AML-193 (cell line): ENCODE measurements at places on chromosomes 3 and 15.

GRCh38 chr15:101669744-101670143 lies 17.6 kb upstream of the TM2D3 start:
- DNase-seq, result no peak

- no peak for DNase-seq
Observed at GRCh38 chr3:170802164-170803151, 67.5 kb downstream of the RPL22L1 start.

DNA sequence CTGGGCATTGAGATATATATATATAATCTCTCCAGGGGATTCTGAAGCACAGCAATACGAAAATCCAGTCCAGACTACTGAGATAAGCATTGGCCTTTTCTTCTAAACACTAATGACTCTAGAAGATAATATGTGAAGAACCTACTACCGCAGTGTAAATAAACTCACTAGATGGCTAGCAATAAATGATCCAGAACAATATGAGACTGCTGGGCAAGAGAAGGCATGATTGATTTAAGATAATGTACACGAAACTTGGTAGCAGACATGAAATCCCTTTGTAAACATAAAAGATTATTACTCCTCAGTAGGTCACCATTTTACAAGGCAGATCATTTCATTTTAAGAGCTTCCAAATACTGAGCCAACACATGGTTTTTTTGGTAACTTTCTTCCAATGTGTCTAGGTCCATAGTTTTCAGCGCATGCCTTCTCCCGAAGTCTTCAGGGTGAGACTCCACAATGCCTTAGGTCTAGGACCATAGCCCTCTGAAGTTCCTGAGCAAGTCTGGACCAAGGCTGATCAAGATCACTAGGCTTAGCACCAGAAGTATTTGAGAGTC lies 193.2 kb downstream of the LRRN1 start:
- DNase-seq, result no peak

- no peak for DNase-seq
Observed at GRCh38 chr15:47485419-47485818, 231.9 kb upstream of the SEMA6D start.

- DNase-seq, result no peak
Observed at GRCh38 chr15:101085311-101085700, 166.1 kb downstream of the LRRK1 start.

DNA sequence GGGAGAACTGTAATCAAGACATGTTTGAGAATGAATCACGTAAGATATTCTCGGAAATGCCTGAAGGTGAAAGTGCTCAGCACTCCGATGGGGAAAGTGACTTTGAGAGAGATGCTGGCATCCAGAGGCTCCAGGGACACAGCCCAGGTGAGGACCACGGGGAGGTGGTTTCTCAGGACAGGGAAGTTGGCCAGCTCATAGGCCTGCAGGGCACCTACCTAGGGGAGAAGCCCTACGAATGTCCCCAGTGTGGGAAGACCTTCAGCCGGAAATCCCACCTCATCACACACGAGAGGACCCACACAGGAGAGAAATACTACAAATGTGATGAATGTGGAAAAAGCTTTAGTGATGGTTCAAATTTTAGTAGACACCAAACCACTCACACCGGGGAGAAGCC lies 19.8 kb downstream of the ZSCAN2 start:
- no peak for DNase-seq

DNA sequence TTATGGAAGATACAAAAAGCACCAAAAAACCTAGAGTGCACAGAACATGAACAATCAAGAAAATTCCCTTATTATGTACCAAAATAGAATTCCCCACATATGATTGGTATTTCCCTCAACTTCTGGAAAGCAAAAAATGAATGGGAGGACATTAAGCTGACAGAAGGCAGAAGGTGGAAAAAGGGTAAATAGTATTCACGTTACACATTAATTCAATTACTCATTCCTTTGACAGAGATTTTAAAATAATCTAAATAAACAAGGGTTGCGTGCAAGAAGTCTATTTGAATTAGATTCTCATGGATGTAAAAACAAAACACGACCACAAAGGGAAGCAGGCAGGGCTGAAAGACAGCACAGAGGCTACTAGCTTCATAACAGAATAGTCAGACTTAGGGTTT lies 260.5 kb upstream of the ZPLD1 start:
- no peak for DNase-seq

- no peak for DNase-seq
Observed at GRCh38 chr3:30502742-30503073, 103.7 kb upstream of the TGFBR2 start.

- no peak for DNase-seq
Observed at GRCh38 chr3:66406163-66406562, 94.7 kb downstream of the LRIG1 start.

GRCh38 chr3:116872688-116873087 lies 163.1 kb downstream of the TUSC7 start:
- no peak for DNase-seq

GRCh38 chr3:24443476-24443875 lies 51.2 kb downstream of the THRB start:
- no peak for DNase-seq

DNA sequence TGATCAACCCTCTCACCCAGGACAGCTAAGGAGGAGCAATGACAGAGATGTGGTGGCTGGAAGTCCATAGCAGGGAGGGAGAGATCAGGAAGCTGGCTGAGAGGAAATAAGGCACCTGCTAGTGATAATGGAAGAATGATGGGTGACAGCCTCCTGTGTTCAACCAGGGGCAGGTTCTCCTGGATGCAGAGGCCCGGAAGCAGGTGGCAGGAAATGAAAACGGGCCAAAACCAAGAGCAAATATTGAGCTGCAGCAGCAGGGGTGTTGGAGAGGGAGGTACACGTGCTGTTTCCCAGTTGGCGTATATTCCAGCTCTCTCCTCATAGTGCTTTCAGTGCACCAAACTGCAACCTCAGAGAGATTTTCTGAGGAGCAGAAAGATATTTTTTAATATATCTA lies 213.4 kb upstream of the TBL1XR1 start:
- no peak for DNase-seq
